ENCODE measurements at places on chromosomes 3 and 15. TPM values are rescaled to one million over a fixed set of nuclear protein-coding genes. Genes with fewer than 3 reads are reported as not detected.

- DNase-seq = no peak
These were observed 66.1 kb upstream of the SPRED1 start for GRCh38 chr15:38186507-38186906.

GRCh38 chr3:46516521-46516920, 18.7 kb downstream of the RTP3 start:
- no peak for DNase-seq

GRCh38 chr3:157199841-157200240, 39.9 kb upstream of the CCNL1 start:
- DNase-seq = no peak

- DNase-seq = no peak
These were observed 22.8 kb upstream of the ZNF80 start for GRCh38 chr3:114260152-114260551.

DNA sequence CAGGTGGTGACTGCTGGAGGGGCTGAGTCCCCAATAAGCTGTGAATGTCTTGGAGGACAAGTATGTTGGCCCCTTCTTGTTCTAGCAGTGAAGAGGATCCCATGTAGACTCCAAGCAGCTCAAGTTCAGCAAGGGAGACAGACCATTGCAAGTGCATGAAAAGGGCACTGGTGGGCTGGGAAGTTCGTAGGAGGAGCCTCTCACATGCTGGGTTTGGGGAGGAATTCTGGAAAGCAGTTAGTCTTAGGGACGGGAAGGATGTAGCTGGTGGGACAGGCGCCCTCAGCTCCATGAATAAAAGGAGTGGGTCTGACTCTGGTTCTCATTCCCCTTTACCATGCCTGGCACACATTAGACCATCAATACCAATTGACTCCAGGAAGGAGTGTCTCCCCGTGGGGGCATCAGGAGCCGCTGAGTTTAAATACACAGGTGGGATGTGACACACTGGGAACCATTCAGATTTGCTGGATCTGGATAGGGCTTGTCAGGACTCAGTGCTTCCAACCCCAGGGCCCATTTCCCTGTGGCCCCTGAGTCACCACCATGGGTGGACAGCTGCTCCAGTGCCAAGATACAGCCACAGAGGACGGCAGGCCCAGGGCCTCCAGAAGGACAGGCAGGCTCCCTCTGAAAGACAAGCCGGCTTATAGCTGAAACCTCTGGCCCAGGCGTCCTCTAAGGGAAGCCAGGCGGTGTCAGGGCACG, 552 bp upstream of the XYLB start:
- DNase-seq = no peak

DNA sequence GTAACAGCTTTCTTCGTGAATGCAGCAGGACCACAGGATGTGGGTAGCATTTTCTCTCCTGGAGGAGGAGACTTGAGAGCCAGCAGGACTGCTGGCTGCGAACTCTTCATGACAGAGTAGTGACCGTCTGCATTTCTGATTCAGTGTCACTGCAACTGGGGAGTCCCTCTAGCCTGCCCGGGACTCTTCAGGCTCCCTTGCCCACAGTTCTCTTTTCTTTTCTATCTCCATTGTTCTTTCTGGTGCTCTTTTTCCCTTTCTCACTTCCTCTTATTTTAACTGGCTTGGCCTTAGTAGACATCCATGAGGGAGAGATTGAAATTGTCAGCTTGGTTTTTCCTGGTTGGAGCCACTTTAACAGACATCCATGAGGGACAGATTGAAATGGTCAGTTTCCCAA, 49.9 kb upstream of the P2RY1 start:
- no peak for DNase-seq

DNA sequence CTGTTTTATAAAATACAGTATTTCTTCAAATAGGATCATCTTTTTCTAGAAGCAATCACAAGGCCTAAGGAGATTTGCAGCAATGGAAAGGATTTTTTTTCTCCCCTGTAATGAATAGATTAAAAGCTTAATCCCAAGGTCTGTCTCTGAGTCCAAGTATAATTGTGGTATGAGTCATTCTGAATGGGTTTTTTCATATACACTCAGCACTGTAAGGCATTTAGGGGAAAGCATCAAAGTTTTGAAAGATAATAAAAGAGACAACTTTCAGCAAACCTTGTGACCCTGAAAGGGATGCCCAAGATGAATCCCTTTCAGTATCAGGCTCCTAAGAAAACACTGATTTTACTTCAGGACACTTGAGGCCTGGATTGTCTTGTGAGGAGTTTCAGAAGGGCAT, 23.3 kb upstream of the LARS2 start:
- DNase-seq = no peak

GRCh38 chr3:183378545-183378944, 49.9 kb downstream of the MCF2L2 start:
- no peak for DNase-seq

- no peak for DNase-seq
These were observed 464.9 kb downstream of the MFSD1 start for GRCh38 chr3:159266779-159267178.

DNA sequence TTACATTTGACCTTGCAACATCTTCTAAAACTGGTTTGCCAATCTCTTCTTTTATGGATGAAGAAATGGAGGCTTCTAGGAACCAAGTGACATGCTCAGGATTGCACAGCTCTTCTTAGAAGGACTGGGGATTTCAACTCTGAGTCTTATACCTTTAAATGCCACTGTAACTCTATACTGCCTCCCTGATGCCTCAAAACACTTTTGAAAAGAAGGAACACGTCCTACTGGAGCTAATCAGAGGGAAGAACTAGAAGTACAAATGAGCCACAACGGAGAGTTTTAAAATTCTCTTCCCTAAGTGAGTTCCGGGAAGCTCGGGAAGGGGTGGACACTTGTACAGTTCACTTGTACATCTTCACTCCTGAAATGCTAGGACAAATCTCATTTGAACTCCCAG, 949 bp upstream of the MITF start:
- DNase-seq = no peak

Gene DAPK2
- 31.8 TPM for total RNA-seq

Gene CCDC80
- 122 TPM for total RNA-seq

DNA sequence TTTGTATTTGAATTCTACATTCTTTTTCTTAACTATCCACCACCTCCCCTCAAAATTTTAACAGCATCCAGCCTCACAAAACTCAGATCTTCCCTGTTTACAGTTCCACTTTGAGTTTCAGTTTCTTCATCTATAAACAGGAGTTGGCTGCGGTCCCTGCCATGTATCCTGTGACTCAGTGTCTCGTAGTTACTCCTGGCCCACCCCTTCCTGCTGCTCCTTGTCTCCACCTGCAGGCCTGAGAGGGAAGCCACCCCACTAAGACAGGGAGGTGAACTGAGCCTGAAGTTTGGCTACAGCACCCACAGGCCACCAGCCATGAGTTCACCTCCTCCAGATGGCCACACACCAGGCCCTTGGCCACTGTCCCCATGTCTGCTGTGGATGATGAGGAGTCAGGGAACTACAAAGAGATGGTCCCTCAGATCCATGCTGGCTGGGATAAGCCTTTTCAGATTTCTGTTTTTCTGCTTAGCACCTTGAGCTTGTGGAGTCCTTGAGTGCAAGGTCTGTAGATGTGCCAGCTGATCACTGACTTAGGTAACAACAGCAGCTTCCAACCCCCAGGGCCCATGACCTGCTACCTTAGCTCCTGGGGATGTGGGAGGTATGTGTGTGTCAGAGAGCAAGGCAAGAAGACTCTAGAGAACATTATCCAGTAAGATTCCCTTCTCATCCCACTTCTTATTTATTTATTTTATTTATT, 37.5 kb downstream of the CD86 start:
- DNase-seq = no peak

GRCh38 chr3:85935171-85935570, 976.4 kb downstream of the CADM2 start:
- no peak for DNase-seq

DNA sequence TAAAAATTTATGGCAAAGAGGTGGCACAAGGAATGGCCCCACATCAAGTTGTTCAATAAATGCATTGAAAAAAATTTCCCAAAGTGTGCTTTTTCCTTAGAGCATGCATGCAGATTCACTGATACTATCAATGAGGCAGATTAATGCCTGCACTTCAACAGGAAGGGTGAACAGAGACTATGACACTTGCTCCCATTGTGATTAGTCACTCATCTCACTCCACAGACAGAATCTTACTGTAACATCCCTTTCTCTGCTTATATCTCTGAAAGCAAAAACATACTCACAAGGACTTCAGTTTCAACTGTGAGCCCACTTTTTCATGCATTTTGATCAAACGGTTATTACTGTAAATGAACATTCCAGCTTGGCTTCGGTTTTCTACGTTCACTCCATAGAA, 60.9 kb downstream of the MORC1 start:
- no peak for DNase-seq

DNA sequence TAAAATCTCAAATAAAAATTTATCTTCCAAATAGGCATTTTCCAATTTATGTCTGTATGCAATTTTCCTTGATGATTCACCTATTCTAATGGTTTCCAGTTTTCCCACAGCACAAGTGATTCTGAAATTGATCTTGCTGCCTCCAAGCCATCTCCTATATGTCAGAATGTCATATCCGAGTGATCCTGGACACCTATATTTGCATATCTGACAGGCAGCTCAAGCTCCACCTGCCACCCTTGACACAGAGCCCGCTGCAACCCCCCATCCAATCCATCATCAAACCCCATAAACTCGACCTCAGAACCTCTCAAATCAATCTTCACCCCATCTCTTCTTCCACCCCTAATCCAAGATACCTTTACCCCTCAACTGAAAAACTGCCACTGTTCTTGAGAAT, 579.5 kb downstream of the EPHB1 start:
- DNase-seq = no peak

DNA sequence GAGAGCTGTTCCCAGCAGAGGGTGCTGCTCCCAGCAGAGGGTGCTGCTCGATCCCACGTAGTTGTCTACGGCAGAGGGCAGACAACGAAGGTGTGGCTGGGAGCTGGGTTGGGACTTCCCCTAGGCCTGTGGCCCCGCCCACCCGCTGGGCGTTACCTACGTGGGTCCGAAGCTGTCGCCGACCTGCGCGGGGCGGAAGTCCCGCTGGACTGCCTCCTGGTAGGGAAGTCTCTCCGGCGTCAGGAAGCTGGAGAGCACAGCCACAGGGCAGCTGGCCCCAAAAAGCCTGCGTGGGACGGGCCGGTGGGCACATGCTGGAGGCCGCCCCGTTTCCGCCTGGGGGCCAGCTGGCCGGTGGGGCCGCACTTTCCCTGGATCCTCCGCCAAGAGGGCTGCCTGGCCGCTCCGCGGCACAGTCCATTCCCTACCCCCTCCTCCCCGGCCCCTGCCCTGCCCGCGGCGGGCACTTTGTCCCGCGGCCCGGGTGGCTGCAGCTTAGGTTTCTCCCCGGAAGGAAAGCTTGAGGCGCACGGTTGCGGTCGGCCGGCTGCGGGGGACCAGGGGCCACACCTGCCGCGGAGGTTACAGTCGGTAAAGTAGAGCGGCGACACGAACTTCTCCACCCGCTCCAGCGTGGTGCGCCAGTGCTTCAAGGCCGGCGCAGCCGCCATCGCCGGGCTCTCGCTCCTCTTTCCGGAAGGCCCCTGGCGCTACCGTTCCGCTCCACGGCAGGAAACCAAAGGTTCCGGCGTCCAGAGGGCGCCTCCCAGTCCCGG, at the start of gene MAN2C1:
Gene MAN2C1, minus strand, starts transcription at position 695 of the 776 bp plus-strand sequence. Its CDS starts 24 bp downstream, at position 671.
- DNase-seq = peak; percentile 97

Gene GABRB3
- total RNA-seq = 2.7 TPM

Gene CSPG4
- 21.3 TPM for total RNA-seq

Gene NR1I2
- total RNA-seq = 0.08 TPM

Gene DLL4
- total RNA-seq = 11.5 TPM

GRCh38 chr3:117610156-117610555, 900.6 kb downstream of the TUSC7 start:
- DNase-seq = no peak

Gene CPNE9
- total RNA-seq = not detected

- DNase-seq = no peak
These were observed 8.8 kb downstream of the RPL39L start for GRCh38 chr3:187130346-187131066.

DNA sequence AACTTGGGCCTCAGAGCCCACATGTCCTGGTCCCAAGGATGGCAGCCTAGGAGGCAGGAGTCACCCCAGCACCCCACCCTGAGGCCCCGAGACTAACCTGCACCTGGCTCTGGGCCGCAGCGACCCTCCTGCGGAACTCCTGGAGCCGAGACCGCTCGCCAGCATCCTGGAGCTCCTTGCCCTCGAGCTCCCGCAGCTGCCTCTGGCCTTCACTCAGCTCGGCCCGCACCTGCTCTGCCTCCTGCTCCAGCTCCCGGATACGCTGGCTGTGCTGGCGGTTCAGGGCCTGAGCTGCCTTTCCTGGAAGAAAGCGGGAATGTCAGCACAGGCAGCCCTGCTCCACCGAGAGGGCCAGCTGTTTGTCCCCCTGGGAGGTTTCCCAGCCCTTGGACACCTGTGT, 13.2 kb downstream of the KIF7 start:
- peak; percentile 53 for DNase-seq

GRCh38 chr15:60871152-60871551, 357.9 kb downstream of the RORA start:
- DNase-seq = no peak

GRCh38 chr15:72785432-72785831, 1.9 kb upstream of the ADPGK start:
- no peak for DNase-seq
